ENCODE measurements at places on chromosomes 12 and 14.

DNA sequence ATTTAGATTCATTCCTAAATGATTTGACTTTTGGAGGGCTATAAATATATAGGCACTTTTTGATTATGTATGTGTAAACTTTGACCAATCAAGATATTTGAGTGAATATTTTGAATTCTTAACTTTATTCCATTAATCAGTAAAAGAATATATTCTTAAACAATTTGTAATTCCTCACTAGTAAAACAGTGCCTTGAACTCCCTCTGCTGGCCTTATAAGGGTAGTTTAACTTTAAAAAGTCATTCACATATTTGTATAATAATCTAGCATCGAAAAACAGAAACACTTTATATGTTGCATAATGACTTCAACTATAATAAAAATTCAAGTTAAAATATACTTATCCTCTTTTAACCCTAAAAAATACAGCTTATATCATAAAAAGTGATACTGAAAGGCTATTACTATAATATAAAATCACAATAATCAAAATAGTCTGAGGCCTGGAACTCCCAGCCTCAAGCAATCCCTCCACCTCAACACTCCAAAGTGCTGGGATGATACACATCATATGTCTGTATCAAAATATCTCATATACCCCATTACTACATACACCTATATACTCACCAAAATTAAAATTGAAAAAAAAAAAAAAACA lies 31.2 kb downstream of the CCDC59 start:
- no peak for DNase-seq

- DNase-seq = no peak
Observed at GRCh38 chr14:56490379-56490778, 89.2 kb upstream of the TMEM260 start.

DNA sequence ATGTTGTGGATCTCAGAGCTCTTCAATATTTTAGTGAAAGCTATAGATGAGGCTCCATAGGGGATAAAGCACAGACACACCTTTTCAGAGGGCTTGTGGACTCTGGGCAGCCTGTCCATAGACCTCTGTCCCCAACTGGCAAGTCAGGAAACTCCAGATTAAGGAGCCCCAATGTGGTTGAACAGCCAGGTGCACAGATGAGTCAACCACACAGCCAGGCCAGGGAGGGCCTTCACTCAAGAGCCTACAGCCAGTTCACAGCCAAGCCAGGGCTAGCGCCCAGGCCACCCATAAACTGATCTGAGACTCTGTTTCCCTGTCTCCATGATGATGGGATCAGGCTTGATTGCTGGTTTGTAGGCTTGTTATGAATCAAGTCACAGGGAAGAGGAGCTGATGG lies 1.0 kb upstream of the BDKRB2 start:
- DNase-seq = peak; percentile 9

- no peak for DNase-seq
Observed at GRCh38 chr12:50515587-50515986, 10.8 kb downstream of the DIP2B start.

DNA sequence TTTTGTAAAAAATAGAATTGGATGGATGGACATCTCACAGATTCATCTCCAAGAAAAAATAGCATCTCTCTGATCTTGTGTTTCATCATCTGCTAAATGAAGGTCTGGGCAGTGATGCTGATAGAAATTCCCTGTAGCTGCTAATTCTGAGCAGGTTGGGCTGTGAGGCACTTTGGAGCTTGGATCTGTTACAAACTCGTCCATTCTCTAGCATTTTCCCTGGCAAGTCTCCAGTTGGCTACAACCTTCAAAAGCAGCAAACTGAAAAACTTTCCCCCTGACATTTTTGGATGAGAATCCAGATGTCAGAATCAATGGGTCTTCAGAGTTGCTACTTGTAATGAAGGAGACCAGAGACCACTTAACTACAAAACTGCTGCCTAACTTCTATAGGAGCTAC lies 72.7 kb downstream of the TPH2 start:
- no peak for DNase-seq

DNA sequence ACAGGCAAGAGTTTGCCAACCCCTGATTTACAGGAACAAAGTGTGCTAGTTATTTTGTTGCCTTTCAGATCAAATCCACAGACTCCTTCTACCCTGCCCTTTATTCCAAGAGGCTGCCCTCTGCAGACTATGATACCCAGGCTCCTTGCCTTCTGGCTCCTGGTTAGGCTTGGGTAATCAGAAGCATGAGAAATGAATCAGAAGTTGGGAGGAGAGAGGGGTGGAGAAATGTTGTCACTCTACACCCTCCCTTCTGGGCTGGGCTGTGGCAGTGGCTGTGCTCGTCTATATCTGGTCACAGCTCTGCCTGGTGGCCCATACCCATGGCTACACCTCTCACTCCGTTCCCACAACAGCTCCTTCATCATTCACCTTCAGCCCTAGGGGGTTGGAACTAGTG lies 204.6 kb upstream of the PLXNC1 start:
- DNase-seq = no peak

- no peak for DNase-seq
Observed at GRCh38 chr12:3772380-3772779, 19.5 kb upstream of the CRACR2A start.

GRCh38 chr12:110312581-110313360 lies 31.7 kb downstream of the ATP2A2 start:
- DNase-seq = no peak

DNA sequence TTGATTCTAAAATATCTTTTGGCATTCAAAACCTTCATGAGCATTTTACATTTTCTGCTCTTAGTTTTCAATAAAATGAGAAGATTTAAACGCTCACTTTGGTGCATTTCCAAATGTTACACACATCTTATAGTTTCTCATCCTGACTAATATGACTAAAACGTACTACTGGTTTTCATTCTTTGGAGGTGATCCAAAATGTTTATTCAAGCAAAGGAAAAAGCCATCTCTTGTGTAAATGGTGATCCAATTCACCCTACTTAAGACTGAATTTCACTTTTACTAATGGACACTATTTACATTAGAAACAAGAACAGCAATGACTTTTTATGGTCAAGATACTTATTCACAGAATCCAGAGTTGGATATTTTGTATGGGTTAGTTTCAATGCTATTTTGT lies 86.6 kb downstream of the KITLG start:
- DNase-seq = no peak

DNA sequence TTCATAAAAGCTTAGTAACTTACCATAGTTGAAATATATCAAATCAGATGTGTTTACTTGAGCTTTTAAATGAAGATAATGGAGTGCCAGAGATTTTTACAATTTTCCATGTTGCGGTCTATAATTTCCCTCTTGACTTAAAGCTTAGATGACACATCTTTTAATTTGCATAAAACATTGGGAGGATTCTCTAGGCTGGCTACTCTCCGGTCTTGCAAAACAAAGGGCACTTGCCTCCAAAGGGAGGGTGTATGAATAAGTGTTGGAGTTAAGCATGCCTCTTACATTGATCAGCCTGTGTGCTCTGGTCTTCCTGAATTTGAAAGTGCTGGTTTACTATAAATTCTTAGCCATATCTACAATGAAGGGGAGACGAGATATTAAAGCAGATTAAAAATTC lies 336.4 kb upstream of the NAV3 start:
- DNase-seq = no peak

DNA sequence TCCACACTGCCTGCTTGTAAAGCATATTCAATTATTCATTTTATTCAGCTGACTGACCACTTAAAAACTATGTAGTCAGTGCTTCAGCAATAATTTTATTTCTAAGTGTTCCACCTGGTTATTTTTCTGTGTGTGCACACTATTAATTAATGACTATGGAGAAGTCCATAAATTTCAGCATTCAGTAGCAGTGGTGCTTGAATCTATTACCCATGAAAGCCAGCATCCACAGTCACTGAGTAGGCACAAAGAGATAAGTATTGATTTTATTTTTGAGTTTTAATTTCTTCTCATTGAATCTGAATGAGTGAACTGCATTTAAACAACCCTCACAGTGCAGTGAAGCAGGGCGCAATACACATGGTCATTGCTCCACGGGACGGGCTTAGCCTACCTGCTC lies 643.1 kb downstream of the GALC start:
- DNase-seq = no peak

GRCh38 chr14:96424109-96424989 lies 32.4 kb downstream of the AK7 start:
- DNase-seq = no peak

GRCh38 chr14:33056213-33056612 lies 117.5 kb downstream of the NPAS3 start:
- no peak for DNase-seq

GRCh38 chr12:5480218-5480937 lies 48.5 kb downstream of the NTF3 start:
- no peak for DNase-seq

DNA sequence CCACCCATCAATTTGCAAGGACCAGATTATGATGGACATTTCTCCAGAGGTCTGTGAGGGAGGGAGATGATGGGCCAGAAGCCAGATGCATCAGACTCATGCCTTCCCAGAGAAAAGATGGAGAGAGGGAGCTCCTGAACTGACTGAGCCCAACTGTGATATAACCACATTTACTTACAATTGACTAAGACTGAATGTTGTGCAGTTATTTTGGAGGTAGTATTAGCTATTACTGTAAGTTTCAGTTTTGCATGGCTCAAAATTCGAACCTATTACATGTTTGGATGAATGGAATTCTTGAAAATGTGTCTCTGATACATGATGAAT lies 211.1 kb upstream of the SFSWAP start:
- no peak for DNase-seq

DNA sequence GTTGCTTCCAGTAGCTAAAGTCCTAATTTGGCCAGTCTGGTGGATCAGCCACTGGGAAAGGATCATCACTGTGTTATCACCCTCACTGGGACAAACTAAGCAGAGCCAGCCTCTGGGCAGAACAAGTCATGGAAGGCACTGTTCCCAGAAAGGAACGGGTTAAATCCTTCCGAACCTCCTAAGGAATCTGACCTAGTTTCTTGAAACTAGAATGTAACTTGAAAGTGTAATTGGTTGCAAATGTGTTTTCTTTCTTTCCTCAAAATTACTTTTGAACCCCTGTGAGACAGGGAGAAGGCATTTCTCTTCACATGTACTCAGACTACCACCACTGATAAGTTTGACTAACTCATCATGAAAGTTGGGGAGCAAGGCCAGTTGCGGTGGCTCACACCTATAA lies 18.7 kb upstream of the KICS2 start:
- no peak for DNase-seq

DNA sequence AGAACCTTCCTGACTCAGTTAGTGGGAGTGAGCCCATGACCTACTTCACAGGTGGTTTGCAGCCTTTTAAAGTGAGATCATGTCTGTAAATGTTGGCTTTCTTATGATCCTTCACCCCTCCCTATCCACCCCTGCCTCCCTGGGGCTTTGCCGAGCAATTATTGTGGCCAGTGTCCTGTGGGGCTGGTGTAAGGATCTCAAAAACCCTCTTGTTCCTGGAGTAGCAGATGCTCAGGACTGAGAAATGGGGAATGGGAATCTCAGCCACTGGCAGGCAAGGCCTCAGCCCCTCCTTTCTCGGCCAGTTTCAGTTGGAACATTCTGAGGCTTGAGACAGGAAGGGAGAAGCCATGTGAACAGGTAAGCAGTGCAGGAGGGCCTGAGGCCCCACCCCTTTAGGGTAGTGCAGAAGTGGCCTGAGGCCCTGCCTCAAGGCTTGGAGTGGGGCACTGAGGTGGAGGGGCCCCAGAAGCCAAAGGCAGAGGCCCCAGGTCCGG lies 53.8 kb downstream of the PLEKHG3 start:
- peak; percentile 28 for DNase-seq

- DNase-seq = no peak
Observed at GRCh38 chr12:15752785-15753184, 36.4 kb downstream of the EPS8 start.

Measured in T1000 (cell line).